Activated CD8-positive, alpha-beta T cell treated with anti-CD3 and anti-CD28 coated beads for 36 hours (primary cell): ENCODE measurements at places on chromosomes 2 and 18. TPM values are rescaled to one million over a fixed set of nuclear protein-coding genes. Genes with fewer than 3 reads are reported as not detected.
A peak's percentile ranks its signal among the peaks of the same experiment; 100 is the strongest.

GRCh38 chr2:144320491-144320890 lies 199.4 kb downstream of the ZEB2 start:
- peak; percentile 81 for DNase-seq

The SKOR2 gene
- not detected for total RNA-seq

The CRYGD gene
- total RNA-seq, result not detected

- no peak for DNase-seq
Measured at GRCh38 chr2:129262934-129263333, 716.5 kb upstream of the RAB6C start.

- no peak for DNase-seq
Measured at GRCh38 chr2:170481201-170481600, 233.9 kb upstream of the SP5 start.

- DNase-seq, result no peak
Measured at GRCh38 chr18:59229191-59229590, 9.2 kb downstream of the GRP start.

- no peak for DNase-seq
Measured at GRCh38 chr2:45533771-45534170, 77.3 kb downstream of the SRBD1 start.

The CMPK2 gene
- total RNA-seq, result 3.2 TPM

- peak; percentile 94 for DNase-seq
Measured at GRCh38 chr2:174778085-174778981, 14.1 kb upstream of the CHRNA1 start.

The SULT1C4 gene
- total RNA-seq, result not detected

The TLK1 gene
- total RNA-seq, result 53.9 TPM

DNA sequence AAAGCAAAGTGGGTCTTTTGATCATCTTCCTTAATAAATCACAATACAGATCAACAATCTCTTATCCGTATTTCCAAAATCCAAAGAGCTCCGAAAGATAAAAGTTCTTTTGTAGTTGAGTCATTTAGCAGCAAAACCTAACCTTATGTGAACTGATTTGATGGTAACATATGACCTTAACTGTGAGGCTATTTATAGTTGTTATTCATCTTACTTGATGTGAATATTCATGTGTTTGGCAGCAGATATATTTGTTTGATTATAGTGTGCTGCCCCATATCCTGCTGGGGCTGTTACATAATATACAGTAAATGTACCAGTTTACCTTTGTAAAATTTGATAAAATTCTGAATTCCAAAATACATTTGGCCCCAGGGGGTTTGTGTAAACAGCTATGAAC lies 158.5 kb downstream of the MYO3B start:
- DNase-seq, result no peak

GRCh38 chr18:34339155-34339554 lies 114.4 kb upstream of the NOL4 start:
- no peak for DNase-seq

- no peak for DNase-seq
Measured at GRCh38 chr18:67621906-67622305, 105.4 kb upstream of the DSEL start.

GRCh38 chr2:114293355-114293754 lies 149.1 kb upstream of the DPP10 start:
- no peak for DNase-seq

DNA sequence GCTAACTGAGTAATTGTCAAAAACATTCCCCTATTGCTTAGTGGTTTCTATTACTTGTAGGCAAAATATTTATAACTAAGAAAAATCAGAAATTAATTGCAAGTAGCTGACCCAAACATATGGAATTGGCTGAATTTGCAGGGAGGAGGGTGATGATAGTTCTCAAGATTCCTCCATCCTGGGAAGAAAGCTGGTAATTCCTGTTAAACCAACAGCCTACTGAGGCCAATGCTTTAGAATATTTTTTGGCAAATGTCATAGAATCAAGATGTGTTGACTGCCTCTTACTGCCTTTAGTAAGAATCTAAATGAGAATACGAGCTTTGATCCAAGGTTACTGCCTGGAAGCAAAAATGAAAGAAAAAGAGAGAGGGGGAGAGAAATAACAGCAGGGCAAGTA lies 120.0 kb downstream of the COL6A3 start:
- DNase-seq, result no peak
